ENCODE measurements at places on chromosomes 6 and 20. TPM values are rescaled to one million over a fixed set of nuclear protein-coding genes. Genes with fewer than 3 reads are reported as not detected.

DNA sequence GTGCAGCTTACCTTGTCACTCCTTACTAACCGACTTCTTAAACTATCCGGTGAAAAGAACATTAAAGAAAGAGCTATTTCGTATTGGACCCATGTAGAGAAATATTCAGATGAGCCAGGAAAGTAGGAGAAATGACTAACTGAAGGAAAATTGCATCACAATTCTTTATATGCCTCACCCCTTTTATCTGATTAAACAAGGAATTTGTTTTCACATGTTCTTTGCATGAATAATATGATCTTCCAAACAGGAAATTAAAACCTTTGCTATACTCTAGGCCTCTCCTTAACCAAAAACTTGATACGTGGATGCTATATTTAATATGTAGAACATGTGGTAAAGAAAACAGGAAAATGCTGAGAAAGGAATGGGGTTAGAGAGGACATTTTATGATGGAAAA, 41.9 kb upstream of the LRRC1 start:
- no peaks in the 10 kb centered on the region for H3K27me3 ChIP-seq
- no peak overlapping the region for H3K27ac ChIP-seq
- H3K36me3 ChIP-seq: no peaks in the 10 kb centered on the region
- H3K4me1 ChIP-seq: no peaks in the 10 kb centered on the region

DNA sequence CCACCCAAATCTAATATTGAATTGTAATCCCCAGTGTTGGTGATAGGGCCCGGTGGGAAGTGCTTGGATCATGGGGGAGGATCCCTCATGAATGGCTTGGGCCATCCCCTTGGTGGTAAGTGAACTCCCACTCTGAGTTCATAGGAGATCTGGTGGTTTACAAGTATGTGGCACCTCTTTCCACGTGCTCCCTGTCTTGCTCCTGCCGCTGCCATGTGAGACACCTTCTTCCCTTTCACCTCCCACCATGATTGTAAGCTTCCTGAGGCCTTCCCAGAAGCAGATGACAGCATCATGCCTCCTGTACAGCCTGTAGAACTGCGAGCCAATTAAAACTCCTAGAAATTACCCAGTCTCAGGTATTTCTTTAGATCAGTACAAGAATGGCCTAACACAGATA, 150.8 kb downstream of the SH3BGRL2 start:
- peaks cover 7% of the 10 kb centered on the region for H3K4me1 ChIP-seq
- no peak for DNase-seq
- H3K36me3 ChIP-seq: no peaks in the 10 kb centered on the region
- no peak overlapping the region for H3K27ac ChIP-seq

DNA sequence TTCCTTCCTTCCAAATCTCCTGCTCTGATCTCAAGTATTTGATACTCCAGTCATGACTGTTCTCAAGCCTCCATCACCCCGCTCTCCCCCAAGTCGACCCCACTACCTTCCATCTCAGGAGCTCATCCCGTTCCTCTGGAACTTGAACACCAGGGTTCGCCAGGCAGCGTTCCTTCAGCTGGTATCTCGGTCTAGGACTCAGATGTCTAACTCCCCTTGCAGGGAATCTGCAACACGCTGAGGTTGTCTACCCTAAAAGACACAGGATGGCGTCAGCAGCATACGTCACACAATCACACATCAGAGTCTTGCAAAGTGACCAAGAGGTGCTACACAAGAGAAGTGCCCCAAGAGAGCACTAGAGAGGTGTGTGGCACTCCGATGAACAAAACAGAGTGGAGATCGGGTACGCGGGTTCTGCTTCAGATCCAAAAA, 706 bp downstream of the ZNF184 start:
- H3K27ac ChIP-seq: peak overlapping the region; percentile 97
- no peaks in the 10 kb centered on the region for H3K27me3 ChIP-seq
- H3K36me3 ChIP-seq: no peaks in the 10 kb centered on the region
- H3K4me1 ChIP-seq: peaks cover 16% of the 10 kb centered on the region

Gene TEAD3
- 0.17 TPM for total RNA-seq

- no peak for DNase-seq
- no peak overlapping the region for H3K27ac ChIP-seq
- no peaks in the 10 kb centered on the region for H3K4me1 ChIP-seq
- no peaks in the 10 kb centered on the region for H3K36me3 ChIP-seq
- H3K4me3 ChIP-seq: no peak overlapping the region
Observed at GRCh38 chr6:43753570-43754183, 16.3 kb upstream of the VEGFA start.

Gene NKAPL
- total RNA-seq: 0.52 TPM

- peaks cover 28% of the 10 kb centered on the region for H3K4me1 ChIP-seq
- DNase-seq: no peak
- H3K27me3 ChIP-seq: no peaks in the 10 kb centered on the region
- peak overlapping the region; percentile 90 for H3K4me3 ChIP-seq
- peak overlapping the region; percentile 94 for H3K27ac ChIP-seq
Observed at GRCh38 chr6:27836141-27836782, 75.9 kb downstream of the OR2B2 start.

DNA sequence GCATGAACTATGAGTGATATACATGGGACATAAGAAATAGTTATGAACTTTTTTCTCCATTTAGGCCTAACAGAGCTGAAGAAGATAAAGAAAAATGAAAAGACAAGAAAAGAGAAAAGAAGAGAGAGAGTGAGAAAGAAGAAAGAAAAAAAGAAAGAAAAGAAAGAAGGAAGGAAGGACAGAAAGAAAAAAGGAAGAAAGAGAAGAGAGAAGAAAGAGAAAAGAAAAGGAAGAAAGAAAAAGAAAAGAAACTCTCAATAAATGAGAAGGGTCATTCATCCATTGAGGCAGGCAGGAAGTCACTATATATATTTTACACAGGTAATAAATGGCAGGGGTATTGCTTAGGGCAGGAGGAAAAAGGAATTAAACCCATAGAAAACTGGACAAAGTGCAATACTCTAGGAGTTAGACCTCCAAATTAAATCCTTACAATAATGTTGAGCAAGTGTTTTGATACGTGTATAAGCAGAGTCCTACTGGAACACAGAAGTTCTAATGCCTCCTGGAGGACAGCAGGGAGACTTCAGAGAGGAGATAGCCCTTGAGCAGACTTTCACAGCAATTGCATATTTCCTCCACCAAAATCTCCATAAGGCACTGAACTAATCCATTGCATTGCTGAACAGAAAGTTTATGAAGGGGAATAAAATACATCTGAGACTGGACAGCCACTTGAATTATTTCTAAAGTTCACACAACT, 86.4 kb upstream of the TENT5A start:
- H3K27me3 ChIP-seq: no peaks in the 10 kb centered on the region
- H3K4me3 ChIP-seq: no peak overlapping the region
- DNase-seq: no peak
- H3K36me3 ChIP-seq: no peaks in the 10 kb centered on the region
- H3K27ac ChIP-seq: no peak overlapping the region

Gene XKR7
- 0.10 TPM for total RNA-seq

Gene RSPO3
- total RNA-seq: not detected

DNA sequence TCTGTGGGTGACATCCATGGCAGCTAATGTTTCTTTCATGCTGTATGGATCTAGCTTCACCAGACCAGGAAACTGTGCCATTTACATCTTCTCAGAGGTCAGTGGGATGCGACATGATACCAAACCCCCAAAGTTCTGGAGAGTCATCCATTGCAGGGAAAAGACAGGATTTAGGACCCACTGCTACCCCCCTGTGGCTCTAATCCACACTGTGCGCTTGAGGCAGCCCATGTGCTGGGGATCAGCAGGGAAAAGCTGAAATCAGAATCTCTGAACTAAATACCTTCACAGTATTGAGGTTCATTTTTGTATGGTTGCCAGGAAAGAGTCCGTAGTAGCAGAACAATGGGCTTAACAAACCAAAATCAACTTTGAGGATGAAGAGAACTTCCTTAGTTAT, 164.4 kb downstream of the TMEM242 start:
- H3K4me1 ChIP-seq: no peaks in the 10 kb centered on the region
- no peak overlapping the region for H3K27ac ChIP-seq
- peaks cover 62% of the 10 kb centered on the region for H3K36me3 ChIP-seq
- no peak overlapping the region for H3K4me3 ChIP-seq
- DNase-seq: no peak

DNA sequence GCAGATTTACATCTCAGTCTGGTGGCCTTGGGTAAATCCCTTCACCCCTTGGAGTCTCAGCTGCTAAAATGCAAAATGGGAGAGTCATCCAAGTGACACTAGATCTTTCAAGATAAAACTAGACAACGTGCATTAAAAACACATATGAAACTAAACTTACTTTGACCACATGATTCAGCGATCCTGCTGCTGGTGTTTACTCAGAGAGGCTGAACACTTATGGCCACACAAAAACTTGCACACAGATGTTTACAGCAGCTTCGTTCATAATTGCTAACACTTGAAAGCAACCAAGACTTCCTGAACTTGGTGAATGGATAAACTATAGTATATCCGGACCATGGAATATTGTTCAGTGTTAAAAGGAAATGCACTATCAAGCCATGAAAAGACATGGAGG, 55.3 kb upstream of the GPR6 start:
- DNase-seq: no peak
- no peak overlapping the region for H3K27ac ChIP-seq
- H3K4me1 ChIP-seq: no peaks in the 10 kb centered on the region
- no peaks in the 10 kb centered on the region for H3K27me3 ChIP-seq
- H3K4me3 ChIP-seq: no peak overlapping the region

- no peak overlapping the region for H3K4me3 ChIP-seq
- H3K4me1 ChIP-seq: no peaks in the 10 kb centered on the region
- H3K27ac ChIP-seq: no peak overlapping the region
- no peak for DNase-seq
Observed at GRCh38 chr6:150298030-150298380, 70.8 kb upstream of the IYD start.

GRCh38 chr6:11231564-11232192, 790 bp downstream of the NEDD9 start:
- peak; percentile 17 for DNase-seq
- H3K36me3 ChIP-seq: peaks cover 8% of the 10 kb centered on the region
- H3K27me3 ChIP-seq: no peaks in the 10 kb centered on the region
- peaks cover 29% of the 10 kb centered on the region for H3K4me1 ChIP-seq
- H3K27ac ChIP-seq: peak overlapping the region; percentile 70

DNA sequence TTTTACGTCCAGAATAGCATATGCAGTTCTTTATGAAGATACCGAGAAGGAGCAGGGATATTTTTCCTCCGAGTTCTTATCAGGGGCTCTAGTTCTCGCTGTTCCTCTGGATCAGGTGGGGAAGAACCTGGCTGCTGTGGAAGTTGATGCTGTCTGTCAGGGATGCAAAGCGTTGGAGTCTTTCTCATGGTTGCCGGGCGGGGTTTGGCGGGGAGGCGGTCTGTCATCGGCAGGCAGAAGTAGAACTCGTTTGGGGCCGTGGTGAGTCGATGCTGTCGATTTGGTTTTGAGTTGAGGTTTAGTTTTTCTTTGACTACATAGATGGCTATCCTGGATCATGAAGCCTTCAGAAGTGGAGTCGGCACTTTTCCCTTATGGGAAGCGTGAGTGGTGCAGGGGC, 691.2 kb downstream of the QKI start:
- no peaks in the 10 kb centered on the region for H3K27me3 ChIP-seq
- H3K36me3 ChIP-seq: no peaks in the 10 kb centered on the region
- H3K4me3 ChIP-seq: no peak overlapping the region
- DNase-seq: no peak
- no peaks in the 10 kb centered on the region for H3K4me1 ChIP-seq
- no peak overlapping the region for H3K27ac ChIP-seq

Gene NFATC2
- 38.0 TPM for total RNA-seq

Gene ANKRD66
- not detected for total RNA-seq

GRCh38 chr6:4603291-4603690, 172.9 kb upstream of the CDYL start:
- no peaks in the 10 kb centered on the region for H3K4me1 ChIP-seq
- no peaks in the 10 kb centered on the region for H3K27me3 ChIP-seq
- H3K27ac ChIP-seq: no peak overlapping the region
- DNase-seq: no peak
- no peak overlapping the region for H3K4me3 ChIP-seq
- no peaks in the 10 kb centered on the region for H3K36me3 ChIP-seq

GRCh38 chr6:98142839-98143238, 691.5 kb upstream of the POU3F2 start:
- no peak for DNase-seq
- H3K27ac ChIP-seq: no peak overlapping the region
- no peaks in the 10 kb centered on the region for H3K36me3 ChIP-seq

Gene OR2J1
- total RNA-seq: not detected

- no peaks in the 10 kb centered on the region for H3K27me3 ChIP-seq
- DNase-seq: no peak
- H3K4me3 ChIP-seq: no peak overlapping the region
Observed at GRCh38 chr6:81950877-81951276, 198.4 kb upstream of the TENT5A start.

GRCh38 chr20:10761232-10761631, 87.4 kb upstream of the JAG1 start:
- no peak for DNase-seq
- no peaks in the 10 kb centered on the region for H3K27me3 ChIP-seq
- H3K36me3 ChIP-seq: no peaks in the 10 kb centered on the region
- H3K4me3 ChIP-seq: no peak overlapping the region

DNA sequence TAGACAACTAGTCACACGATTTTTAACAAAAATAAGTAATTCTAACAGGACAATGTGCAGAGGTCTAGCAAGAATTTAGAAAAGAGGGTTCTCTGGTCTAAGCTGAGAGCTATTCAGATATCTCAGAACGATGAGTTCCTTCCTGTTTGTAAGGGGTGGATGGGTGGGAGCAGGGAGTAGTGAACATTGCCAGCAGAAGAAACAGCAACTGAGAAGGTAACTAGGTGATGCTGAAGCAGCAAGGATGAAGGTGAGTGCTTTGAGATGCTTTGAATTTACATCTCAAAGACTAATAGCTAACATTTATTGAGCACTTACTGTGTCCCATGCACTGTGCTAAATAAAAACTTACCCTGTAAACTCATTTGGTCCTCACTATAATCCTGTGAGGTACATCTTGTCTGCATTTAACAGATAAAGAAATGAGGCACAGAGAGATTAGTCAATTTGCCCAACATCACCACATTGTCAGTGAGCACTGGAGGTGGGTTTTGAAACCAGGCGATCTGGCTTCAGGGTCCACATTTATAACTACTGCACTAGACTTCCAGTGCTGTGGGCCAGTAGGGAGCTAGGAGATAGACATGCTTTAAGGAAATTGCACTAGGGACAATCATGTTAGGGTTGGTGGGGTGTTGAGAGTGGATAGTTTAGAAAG, 15.7 kb downstream of the BRD2 start:
- no peak overlapping the region for H3K4me3 ChIP-seq
- peaks cover 2% of the 10 kb centered on the region for H3K36me3 ChIP-seq
- peaks cover 19% of the 10 kb centered on the region for H3K4me1 ChIP-seq
- H3K27ac ChIP-seq: no peak overlapping the region

DNA sequence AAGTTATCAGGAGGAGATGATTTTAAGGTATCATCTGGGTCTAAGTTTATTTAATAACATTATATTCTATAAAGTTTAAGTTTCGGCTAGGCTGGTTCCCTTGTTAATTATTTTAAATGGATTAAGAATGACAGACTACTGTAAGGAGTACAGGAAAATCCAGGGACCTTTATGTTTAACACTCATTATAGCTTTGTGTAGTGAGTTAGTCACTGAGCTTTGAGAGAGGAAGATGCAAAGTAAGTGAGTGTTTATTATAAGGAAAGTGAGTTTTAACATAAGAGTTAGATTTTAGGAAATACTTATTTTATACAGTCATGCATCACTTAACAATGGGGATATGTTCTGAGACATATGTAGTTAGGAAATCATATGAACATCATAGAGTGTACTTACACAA, 485.5 kb downstream of the MMUT start:
- H3K4me1 ChIP-seq: no peaks in the 10 kb centered on the region
- no peak overlapping the region for H3K27ac ChIP-seq
- H3K36me3 ChIP-seq: no peaks in the 10 kb centered on the region
- DNase-seq: no peak
- no peaks in the 10 kb centered on the region for H3K27me3 ChIP-seq
- no peak overlapping the region for H3K4me3 ChIP-seq
